ENCODE measurements at places on chromosomes 6 and 20.

GRCh38 chr6:110183292-110183885 lies 3.2 kb downstream of the CDC40 start:
- no peak for DNase-seq

GRCh38 chr6:132215805-132216204 lies 185.5 kb downstream of the MOXD1 start:
- no peak for DNase-seq

DNA sequence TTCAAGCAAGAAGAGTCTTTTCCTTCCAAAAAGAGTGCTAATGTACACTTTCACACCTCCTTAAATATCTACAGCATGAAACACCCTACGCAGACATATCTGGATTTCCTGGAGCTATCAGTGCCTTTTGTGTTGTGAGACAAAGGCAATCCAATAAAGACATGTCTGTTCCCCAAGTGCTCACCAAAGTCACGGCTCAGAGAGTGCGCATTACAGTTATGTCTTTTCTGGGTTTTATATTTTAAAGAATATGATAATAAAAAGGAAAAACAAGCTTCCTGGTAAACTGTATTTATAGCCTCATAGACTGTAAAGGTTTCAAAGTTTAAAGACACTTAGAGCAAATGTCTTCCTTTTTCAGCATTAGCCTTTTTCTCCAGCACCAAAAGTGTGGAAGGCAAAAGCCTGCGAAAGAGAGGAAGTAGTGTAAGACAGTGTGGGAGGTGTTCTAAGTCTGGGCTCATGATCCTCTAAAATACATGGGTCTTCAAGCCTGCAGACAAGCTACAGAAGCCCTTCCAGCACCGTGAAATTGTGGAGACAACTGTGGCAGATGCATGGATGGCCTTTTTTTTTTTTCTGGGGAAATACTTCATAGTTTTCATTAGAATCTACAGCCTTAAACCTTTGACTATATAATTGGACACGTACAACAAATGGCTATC lies 135.0 kb upstream of the SLC35B3 start:
- DNase-seq: no peak

- no peak for DNase-seq
These were observed 85.4 kb upstream of the RALY start for GRCh38 chr20:33908336-33908735.

DNA sequence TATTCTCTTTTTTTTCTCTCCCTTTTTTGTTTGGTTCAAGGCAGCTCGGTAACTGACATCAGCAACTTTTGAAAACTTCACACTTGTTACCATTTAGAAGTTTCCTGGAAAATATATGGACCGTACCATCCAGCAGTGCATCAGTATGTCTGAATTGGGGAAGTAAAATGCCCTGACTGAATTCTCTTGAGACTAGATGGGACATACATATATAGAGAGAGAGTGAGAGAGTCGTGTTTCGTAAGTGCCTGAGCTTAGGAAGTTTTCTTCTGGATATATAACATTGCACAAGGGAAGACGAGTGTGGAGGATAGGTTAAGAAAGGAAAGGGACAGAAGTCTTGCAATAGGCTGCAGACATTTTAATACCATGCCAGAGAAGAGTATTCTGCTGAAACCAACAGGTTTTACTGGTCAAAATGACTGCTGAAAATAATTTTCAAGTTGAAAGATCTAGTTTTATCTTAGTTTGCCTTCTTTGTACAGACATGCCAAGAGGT lies 10.6 kb downstream of the HEY2 start:
- no peak for DNase-seq

- DNase-seq: no peak
These were observed 638 bp downstream of the MDN1 start for GRCh38 chr6:89818977-89819335.

DNA sequence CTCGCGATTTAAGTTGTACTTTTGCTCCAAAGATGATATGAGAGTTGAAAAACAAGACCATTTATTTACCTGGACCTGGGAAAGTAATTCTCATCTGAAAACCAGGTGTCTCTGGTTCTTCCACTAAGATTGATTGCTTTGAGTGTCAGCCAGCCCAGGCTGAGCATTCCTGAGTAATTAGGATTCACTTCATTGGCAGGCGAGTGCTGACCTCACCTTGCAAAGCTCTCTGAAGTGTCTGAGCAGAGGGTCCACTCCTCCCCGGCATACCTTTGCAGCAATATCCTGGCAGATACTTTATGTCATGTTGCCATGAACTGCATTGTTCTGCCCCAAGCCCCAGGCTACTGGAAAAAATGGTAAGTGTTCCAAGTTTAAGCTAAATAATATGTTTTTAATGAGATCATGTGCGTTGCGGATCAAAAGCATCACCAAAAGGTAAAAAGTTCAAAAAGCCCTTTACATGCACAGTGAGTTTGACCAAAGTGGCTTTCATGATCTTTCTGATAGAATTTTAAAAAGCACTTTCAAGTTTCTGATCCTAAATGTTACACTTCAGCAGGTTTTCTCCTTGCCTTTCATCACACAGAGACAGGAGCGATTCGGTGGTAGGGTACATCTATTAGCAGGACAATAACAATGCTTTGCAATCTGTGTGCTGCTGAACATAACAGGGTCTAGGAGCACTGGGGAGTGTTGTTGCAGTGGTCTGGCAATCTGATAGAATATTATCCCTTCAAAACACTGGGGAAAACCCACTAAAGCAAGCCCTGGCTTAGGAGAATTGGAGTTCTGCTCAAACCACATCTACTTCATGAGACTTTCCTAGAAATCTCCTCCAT lies 127.8 kb upstream of the EEF1E1 start:
- DNase-seq: no peak

GRCh38 chr6:55100686-55101085 lies 73.6 kb upstream of the HCRTR2 start:
- DNase-seq: no peak

DNA sequence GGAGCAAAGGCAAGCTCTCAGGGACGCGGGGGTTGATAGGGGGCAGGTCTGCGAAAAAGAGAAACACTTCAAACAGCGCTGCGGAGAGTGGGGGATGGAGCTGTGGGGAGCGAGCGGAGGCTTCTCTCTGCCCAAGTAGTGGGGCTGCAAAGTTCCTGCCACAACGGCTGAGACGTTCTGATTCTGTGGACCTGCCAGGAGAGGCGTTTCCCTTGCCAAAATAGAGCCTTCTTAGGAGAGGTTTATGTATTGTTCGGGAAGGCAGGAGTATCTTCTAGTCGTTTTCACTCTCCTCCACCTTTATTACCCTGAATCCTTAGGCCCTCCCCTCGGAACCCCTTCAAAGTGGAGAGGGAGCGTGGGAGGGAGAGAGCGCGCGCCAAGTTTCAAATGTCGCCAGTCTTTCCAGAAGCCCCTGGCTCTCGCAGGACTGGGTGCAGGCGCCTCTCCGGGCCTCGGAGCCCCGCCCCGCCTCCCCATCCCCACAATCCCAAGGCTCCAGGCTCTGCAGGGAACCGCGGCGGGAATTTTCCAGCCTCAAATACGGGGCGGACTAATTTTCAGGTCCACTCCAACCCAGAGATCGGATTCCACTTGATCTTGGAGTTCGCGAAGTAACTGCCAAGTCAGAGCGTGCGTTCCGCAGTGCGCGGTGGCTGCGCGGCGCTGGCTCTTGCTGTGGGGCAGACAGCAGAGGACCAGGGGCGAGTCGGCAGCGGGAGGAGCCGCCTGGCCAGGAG lies 10.0 kb upstream of the POU3F2 start:
- DNase-seq: no peak

DNA sequence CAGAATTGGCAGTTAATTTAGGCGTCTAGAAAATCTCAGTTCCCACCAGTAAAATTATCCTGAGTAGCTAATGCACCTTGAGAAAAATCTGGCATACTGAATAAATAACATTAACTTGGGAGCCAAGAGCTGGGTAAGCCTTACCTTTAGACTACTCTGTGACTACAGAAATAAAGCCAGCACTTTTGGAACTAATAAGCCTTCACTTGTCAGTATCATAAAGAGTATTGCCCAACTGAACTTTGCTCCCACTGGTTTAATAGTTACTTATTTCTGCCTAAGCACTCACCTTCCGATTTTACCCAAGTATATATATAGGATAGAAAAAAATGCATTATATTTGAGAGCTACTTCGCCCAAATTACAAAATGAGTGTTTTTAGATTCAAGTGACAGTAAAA lies 10.7 kb downstream of the FAM8A1 start:
- DNase-seq: no peak

DNA sequence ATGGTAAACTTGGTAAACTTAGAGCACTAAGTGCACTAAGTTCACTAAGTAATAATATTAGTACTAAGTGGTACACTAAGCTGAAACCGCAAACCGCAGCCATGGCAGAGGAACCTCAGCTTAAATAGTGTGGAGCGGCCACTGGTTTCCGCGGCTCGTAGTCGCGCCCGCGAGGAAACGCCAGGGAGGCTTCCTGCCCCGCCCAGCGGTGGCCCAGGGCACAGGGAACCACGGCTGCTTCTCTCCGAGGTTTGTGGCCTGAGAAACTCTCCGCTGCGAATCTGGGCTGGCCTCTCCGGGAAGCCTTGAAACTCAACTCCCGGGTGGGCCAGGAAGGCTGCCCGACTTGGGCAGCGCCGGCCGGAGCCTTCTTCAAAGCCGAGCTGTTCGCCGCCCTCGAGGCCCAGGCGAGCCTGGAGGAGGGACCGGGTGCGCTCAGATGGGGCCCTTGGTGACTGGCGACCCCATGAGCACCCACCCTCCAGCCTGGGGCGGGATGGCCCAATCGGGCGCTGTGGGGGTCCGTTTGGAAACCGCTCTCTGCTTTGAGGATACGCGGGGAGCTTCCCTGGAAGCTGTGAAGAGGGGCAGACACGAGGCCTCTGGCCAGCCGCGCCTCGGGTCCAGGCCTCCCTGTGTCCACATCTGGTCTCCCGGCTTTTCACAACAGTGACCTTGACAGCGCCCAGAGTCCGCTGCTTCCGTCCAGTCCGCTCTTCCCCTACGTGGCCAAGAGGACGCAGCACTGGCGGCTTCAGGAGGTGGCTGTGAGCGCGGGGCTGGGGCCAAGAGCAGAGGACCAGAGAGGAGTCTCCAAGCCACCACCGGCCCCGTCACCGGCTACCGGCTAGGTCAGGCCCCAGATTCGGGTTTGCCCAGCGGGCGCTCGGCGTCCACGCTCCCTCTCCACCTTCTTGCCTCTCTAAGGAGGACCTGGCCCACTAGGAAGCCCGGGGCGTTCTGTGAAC lies 25.4 kb upstream of the HLA-E start:
- peak; percentile 73 for DNase-seq

GRCh38 chr20:458776-459175 lies 3.6 kb downstream of the TBC1D20 start:
- no peak for DNase-seq

- DNase-seq: no peak
These were observed 3.1 kb downstream of the GABRR2 start for GRCh38 chr6:89311853-89312531.

GRCh38 chr20:44702776-44703175 lies 12.4 kb upstream of the CCN5 start:
- peak; percentile 86 for DNase-seq

DNA sequence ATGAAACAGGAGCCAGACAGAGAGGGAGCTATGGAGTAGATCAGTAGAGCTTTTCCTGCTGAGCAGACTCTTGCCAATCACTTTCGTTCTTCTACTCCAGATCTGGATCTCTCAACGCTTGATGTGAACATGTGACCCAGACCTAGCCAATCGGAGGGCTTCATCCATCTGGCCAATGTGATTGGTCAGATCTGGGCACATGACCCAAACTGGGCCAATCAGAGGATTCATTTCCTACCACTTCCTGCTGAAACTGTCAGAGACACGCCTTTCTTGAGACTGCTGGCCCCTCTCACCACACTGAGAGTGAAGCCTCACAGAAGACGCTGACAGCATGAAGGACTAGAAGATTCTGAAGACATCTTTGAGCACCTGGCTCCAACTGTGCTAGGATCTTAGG lies 44.2 kb upstream of the ZMYND8 start:
- DNase-seq: no peak

DNA sequence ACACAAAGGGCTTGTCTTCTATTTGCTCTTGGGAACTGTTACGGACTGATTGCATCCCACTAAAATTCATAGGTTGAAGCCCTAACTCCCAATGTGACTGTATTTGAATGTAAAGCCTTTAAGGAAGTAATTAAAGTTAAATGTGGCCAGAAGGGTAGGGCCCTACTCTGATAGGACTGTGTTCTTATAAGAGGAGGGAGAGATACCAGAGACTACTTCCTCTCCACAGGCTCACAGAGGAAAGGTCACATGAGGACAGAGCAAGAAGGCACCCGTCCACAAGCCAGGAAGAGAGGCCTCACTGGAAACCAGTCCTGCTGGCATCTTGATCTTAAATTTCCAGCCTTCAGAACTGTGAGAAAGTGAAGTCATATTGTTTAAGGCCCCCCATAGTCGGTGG lies 211.9 kb downstream of the CDH26 start:
- no peak for DNase-seq

DNA sequence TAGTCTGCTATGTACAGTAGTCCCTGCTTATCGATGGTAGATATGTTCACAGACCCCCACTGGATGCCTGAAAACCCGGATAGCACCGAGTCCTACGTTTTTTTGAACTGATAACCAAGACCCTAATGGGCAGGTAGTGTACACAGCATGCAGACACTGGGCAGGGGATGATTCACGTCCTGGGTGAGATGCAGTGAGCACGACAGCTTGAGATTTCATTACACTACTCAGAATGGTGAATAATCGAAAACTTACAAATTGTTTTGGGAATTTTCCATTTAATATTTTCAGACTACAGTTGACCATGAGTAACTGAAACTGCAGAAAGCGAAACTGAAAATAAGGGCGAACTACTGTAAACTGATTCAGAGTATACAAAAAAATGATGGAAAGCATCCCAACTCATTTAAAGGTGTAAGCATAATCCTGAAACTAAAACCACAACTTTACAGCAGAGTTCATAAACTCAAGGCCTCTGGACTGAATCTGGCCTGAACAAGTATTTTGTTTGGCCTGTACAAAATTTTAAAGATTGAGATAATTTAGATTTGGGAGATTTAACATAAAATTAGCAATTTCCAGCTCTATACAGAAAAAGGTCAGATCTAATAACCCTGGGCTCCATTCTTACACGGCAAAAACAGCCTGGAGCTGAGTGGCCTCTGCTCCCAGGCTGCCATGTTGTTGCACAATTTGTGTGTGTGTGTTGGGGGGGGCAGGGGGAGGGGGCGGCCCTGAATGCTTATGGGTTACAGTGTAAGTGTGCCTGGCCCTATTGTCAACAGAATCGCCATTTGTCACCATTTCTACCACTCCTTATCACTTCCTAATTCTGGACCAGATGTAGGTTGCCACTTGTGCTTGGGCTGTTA lies 34.9 kb downstream of the RNF24 start:
- DNase-seq: no peak

- DNase-seq: peak; percentile 64
These were observed 2.5 kb downstream of the MYMX start for GRCh38 chr6:44219053-44219814.
